HuH-7 (cell line): ENCODE measurements at places on chromosomes 5 and 9.

GRCh38 chr9:131905144-131905543 is 165.3 kb upstream of the RAPGEF1 start:
- DNase-seq = no peak

GRCh38 chr9:90641086-90641485 is 1.5 kb downstream of the DIRAS2 start:
- no peak for DNase-seq

DNA sequence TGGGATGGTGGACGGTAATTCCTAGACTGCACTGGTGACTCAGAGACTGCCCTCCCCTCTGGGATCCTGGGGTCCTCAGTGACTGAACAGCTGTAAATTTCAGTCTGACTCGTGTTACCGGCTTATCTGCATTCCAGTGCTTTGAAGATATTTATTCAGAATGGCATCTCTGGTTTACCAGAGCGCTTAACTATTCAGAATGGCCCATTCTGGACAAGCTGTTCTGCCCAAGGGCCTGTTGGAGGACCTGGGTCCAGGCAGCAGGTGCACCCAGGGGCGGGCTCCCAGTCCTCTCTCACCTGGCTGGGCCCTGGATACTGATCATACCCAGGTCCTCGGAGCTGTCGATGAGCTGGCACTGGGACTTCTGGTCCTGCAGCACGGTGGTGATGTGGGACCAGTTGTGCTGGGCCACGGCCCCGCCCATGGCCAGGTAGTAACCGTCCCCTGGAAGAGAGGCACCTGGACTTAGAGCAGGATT is 48.0 kb downstream of the SARDH start:
- no peak for DNase-seq

DNA sequence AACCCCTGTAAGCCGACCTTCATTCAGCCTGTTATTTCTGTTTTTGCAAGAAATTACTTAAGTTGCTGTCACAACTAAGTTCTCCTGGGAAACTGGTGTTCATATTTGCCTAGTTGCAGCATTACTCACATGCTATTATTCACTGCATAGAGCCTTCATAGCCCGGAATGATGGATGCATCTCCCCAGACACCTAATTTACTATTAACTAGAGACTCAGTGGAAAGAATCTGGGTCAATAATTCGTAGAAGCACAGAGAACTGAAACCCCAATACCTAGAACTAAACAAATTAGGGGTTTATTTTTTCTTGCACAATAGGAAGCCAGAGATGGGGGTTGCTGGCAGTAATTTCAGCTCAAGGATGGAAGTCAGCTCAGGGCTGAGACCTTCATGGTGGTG is 45.7 kb upstream of the FAM170A start:
- no peak for DNase-seq

- no peak for DNase-seq
These were observed 4.6 kb downstream of the ZNF622 start for GRCh38 chr5:16461026-16461425.

- DNase-seq = no peak
These were observed 592.6 kb downstream of the MTRR start for GRCh38 chr5:8461543-8461942.

- DNase-seq = no peak
These were observed 161.2 kb downstream of the MAPKAP1 start for GRCh38 chr9:125545845-125546244.

DNA sequence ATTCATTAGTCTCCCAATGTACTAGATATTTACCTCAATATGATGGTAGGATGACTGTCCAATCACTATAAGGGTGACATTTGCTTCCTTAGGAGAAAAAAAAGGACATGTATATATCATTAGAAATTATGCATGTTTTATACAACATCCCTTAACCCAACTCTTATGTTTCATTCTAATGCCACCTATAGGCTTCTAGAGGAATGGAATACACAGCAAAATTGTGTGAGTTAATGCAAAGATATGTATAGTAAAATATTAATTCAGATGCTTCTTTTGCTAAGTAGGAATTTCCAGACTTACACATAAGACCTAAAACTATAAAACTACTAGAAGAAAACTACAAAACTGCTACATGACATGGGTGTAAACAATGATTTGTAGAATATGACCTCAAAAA is 3.5 kb downstream of the PRXL2C start:
- DNase-seq = no peak

- no peak for DNase-seq
These were observed 19.4 kb downstream of the NR2F1 start for GRCh38 chr5:93602241-93603077.

- DNase-seq = no peak
These were observed 75.4 kb upstream of the MAN2A1 start for GRCh38 chr5:109614301-109614700.

- no peak for DNase-seq
These were observed 127.1 kb downstream of the DPYSL3 start for GRCh38 chr5:147382776-147383175.

DNA sequence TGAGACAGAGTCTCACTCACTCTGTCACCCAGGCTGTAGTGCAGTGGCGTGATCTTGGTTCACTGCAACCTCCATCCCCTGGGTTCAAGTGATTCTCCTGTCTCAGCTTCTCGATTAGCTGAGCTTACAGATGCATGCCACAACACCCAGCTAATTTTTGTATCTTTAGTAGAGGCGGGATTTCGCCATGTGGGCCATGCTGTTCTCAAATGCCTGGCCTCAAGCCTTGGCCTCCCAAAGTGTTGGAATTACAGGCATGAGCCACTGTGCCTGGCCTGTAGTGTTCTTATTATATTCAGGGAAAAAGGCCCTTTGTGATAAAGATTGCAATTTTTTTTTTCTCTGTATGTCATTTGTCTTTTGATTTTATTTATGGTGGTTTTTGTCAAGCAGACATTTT is 24.0 kb upstream of the MCCC2 start:
- no peak for DNase-seq

DNA sequence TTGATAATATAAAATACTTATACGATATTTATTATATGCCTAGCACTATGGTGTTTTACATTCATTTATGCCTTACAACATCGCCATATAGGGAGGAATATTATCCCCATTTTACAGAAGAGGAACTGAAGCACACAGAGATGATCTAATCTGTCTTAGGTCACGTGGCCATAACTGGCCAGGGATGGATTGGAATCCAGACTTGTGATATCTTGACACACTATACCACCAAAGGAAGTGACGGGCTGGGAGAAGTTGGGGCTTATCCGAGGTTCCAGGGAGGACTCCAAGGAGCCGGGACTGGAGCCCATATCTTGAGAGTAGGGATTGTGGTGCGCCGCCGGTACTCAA is 129.8 kb downstream of the TMEM174 start:
- no peak for DNase-seq
